HepG2 (cell line): ENCODE measurements at places on chromosomes 2 and 18.

DNA sequence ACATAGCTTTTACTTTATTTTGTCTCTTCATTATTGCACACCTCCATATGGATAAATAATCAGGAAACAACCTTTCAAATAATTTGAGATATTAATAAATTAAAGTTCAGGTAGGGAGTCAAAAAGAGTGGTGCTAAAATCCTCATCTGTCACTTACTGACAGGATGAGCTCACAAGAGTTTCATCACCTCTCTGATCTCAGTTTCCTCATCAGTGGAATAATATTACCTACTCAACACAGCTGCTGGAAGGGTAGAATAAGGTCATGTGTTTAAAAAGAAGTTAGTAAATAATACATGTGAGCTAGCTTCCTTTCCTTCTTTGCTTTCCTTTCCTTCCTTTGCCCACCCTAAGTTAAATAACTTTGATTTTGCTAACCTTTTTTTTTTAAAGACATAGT lies 61.9 kb downstream of the RDH14 start:
- no peaks in the 10 kb centered on the region for H3K36me3 ChIP-seq
- no peak overlapping the region for H3K4me3 ChIP-seq
- no peak for DNase-seq
- H3K27me3 ChIP-seq, result no peaks in the 10 kb centered on the region; the same call in 1 of the 2 replicates
- no peak overlapping the region for H3K27ac ChIP-seq

GRCh38 chr2:227383686-227384085 lies 4.1 kb downstream of the SCYGR1 start:
- no peak overlapping the region for H3K27ac ChIP-seq
- H3K4me1 ChIP-seq, result peaks cover 4% of the 10 kb centered on the region; the same call in 1 of the 2 replicates
- DNase-seq, result no peak
- no peaks in the 10 kb centered on the region for H3K36me3 ChIP-seq

GRCh38 chr2:68195096-68195495 lies 37.4 kb downstream of the PNO1 start:
- DNase-seq, result no peak
- H3K27ac ChIP-seq, result no peak overlapping the region
- H3K4me1 ChIP-seq, result peaks cover 31% of the 10 kb centered on the region
- no peaks in the 10 kb centered on the region for H3K36me3 ChIP-seq

GRCh38 chr2:109304731-109305470 lies 175.9 kb downstream of the SH3RF3 start:
- no peak for DNase-seq
- H3K36me3 ChIP-seq, result no peaks in the 10 kb centered on the region
- H3K27me3 ChIP-seq, result peaks cover 3% of the 10 kb centered on the region; the same call in 2 of the 3 replicates

- DNase-seq, result no peak
- H3K27me3 ChIP-seq, result no peaks in the 10 kb centered on the region
- peaks cover 23% of the 10 kb centered on the region for H3K36me3 ChIP-seq
- H3K4me3 ChIP-seq, result no peak overlapping the region
- H3K4me1 ChIP-seq, result peaks cover 12% of the 10 kb centered on the region
Observed at GRCh38 chr2:134950886-134951285, 32.3 kb downstream of the CCNT2 start.

GRCh38 chr2:16526193-16526592 lies 139.4 kb downstream of the CYRIA start:
- H3K27me3 ChIP-seq, result no peaks in the 10 kb centered on the region
- no peaks in the 10 kb centered on the region for H3K4me1 ChIP-seq
- no peaks in the 10 kb centered on the region for H3K36me3 ChIP-seq
- no peak overlapping the region for H3K4me3 ChIP-seq
- no peak for DNase-seq

- no peak overlapping the region for H3K27ac ChIP-seq
- no peaks in the 10 kb centered on the region for H3K36me3 ChIP-seq
- DNase-seq, result peak; percentile 20
- no peaks in the 10 kb centered on the region for H3K4me1 ChIP-seq
- H3K27me3 ChIP-seq, result peaks cover 10% of the 10 kb centered on the region; the same call in 2 of the 3 replicates
Observed at GRCh38 chr18:74116633-74117554, 30.7 kb downstream of the FBXO15 start.

GRCh38 chr2:44126106-44126797 lies 42.4 kb upstream of the PPM1B start:
- no peaks in the 10 kb centered on the region for H3K4me1 ChIP-seq
- no peak overlapping the region for H3K4me3 ChIP-seq
- no peak overlapping the region for H3K27ac ChIP-seq
- H3K27me3 ChIP-seq, result no peaks in the 10 kb centered on the region
- no peak for DNase-seq

DNA sequence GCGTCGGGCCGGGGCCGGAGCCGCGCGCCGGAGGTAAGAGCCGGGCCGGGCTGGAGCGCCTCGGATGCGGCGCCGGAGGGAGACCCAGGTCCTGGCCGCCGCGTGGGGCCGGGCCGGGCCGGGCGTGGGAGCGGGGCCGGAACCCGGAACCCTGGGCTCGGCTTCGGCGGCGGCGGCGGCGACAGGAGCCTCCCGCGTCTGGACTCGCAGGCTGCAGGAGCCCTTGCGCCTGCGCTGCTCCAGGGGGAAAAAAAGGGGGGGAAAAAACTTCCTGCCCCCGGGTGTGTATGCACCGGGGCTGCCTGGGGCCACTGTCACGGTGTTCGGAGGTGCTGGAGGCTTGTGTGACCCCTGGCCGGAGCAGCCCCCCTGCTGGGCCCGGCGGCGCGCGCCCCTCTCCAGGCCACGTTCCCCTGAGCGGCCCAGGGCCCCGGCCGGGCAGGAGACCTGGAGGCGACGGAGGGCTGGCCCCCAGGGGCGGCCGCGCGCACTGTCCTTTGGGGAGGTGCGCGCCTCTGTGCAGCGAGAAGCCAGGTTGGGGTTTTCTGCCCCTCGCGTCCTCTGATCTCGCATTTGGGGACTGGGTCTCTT lies 864 bp downstream of the KLHL29 start:
- H3K4me3 ChIP-seq, result no peak overlapping the region
- H3K27ac ChIP-seq, result no peak overlapping the region
- H3K4me1 ChIP-seq, result no peaks in the 10 kb centered on the region
- no peaks in the 10 kb centered on the region for H3K36me3 ChIP-seq
- DNase-seq, result no peak

DNA sequence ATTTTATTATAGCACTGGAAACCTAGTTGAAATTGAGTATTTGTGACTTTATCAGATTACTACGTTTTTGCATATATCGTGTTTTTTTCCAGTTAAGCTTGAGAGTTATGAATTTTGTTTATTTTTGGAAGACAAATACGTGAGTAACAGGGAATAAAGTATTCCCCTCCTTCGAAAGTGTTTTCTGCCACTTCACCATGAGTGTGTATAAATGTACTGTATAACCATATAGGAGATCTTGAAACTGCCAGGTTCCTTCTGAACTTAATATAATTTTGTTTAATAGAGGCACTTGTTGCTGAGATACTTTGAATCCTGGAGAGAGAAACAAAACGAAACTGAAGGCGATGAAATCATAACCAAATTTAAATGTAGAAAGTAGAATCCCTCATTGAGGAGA lies 1004.4 kb upstream of the ZEB2 start:
- H3K27ac ChIP-seq, result no peak overlapping the region
- H3K4me1 ChIP-seq, result no peaks in the 10 kb centered on the region
- no peaks in the 10 kb centered on the region for H3K27me3 ChIP-seq
- DNase-seq, result no peak

- H3K4me1 ChIP-seq, result peaks cover 9% of the 10 kb centered on the region; the same call in 1 of the 2 replicates
- no peaks in the 10 kb centered on the region for H3K36me3 ChIP-seq
- peak overlapping the region; percentile 25 for H3K4me3 ChIP-seq
- H3K27me3 ChIP-seq, result peaks cover 54% of the 10 kb centered on the region
Observed at GRCh38 chr18:26656944-26657536, 108.7 kb upstream of the KCTD1 start.

GRCh38 chr2:122323927-122324326 lies 568.5 kb downstream of the TSN start:
- no peak overlapping the region for H3K4me3 ChIP-seq
- DNase-seq, result no peak
- H3K4me1 ChIP-seq, result no peaks in the 10 kb centered on the region
- no peaks in the 10 kb centered on the region for H3K27me3 ChIP-seq

DNA sequence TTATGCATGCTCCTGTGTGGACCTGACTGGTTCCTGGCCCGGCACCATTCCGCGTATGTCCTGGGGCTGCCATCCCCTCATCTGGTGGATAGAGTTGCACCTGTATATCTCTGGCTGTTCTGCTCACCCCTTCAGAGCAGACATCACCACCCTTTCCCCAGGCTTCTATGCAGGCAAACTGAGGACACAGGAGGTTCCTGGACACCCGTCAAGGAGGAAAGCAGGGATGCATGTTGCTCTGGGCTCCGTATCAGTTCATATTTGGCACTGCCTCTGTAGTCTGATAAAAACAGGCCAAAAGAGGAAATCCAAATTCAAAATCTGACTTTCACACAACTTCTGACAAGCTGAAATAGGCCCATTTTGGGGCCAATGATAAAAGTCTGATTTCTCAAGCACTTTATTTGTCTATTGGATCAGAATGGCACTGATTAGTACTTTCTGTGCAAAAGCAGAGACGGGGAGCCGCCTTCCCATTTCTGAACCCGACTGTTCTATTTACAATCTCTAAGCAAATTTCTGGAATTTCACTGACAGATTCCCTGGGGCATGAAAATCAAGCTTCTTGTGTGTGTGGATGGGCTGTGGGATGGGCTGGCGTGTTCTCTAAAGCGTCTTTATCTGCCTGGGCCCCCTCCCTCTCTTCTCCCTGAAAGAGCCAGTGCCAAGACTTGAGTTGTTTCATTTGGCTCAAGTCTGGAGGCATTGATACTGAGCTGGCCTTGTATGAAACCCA lies 96.9 kb downstream of the SETBP1 start:
- H3K27ac ChIP-seq, result no peak overlapping the region
- DNase-seq, result no peak
- H3K27me3 ChIP-seq, result no peaks in the 10 kb centered on the region
- H3K36me3 ChIP-seq, result no peaks in the 10 kb centered on the region
- H3K4me1 ChIP-seq, result peaks cover 34% of the 10 kb centered on the region
